ENCODE measurements at places on chromosomes 3 and 15.

GRCh38 chr3:156727519-156728205 lies 53.3 kb downstream of the TIPARP start:
- DNase-seq, result no peak

DNA sequence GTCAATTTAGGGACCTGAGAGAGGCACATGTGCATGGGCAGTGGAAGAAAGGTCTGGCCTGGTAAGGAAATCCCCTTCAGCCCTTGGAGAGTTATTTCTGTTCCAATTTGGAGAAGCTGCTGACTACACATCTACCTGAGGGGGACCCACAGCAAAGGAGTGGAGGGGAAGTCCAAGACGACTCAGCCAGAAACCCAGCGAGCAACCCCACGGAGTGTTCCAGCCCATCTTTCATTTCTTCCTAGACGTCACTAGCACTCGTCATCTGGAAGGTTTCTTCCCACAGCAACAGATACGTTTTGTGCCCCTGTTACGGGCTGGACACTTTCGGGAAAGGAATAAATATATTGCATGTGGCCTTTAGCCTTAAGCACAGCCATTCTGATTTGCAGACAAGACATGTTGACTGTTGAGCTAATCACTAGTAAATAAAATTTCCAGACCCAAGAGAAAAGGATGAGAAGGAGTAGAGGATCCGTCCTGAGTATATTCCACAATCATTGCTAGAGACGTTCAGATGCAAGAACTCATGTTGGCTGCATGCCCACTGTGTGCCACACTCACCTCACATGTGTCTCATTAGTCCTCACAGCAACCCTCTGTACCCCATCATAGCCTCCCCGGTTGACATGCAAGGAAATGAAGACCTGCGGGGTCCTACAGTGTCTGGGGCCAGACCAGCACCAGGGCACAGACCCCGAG lies 7.8 kb upstream of the FAM174B start:
- DNase-seq, result no peak

DNA sequence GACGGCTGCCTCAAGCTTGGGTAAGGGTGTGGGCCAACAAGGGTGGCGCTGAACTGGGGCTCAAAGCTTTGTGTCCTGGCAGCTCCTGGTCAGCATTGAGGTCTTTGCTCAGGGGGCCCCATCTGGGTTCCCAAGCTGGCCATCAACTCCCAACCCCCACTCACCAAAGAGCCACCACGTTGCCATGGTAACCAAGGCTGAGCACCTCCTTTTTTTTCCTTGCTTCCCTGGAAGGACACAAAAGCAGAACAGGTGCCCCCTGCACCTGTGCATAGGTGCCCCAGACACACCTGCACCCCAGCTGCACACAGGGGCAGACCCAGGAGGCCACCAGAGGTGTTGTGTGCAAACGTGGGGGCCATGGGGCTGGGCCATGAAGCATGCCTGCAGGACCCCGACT lies 16.5 kb downstream of the UROC1 start:
- DNase-seq, result no peak

GRCh38 chr3:13561376-13561775 lies 12.5 kb downstream of the FBLN2 start:
- no peak for DNase-seq

DNA sequence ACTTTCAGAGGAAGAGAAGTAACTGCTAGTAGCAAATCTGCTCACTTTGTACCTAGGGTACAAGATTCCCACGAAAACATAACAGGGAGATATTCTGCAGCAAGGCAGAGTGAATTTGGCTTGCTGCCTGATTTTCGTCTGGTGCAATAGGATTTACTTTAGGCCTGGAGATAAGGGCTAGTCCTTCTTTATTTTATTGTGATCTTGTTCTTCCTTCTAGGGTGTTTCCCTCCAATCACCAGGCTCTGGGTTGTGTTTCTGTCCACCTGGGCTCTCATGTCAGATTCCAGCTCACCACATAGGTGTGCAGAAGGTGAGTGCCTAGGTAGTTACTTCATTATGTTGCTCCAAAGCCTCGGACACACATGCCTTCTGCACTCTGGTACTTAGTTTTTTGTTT lies 211.8 kb upstream of the RGMA start:
- DNase-seq, result no peak

DNA sequence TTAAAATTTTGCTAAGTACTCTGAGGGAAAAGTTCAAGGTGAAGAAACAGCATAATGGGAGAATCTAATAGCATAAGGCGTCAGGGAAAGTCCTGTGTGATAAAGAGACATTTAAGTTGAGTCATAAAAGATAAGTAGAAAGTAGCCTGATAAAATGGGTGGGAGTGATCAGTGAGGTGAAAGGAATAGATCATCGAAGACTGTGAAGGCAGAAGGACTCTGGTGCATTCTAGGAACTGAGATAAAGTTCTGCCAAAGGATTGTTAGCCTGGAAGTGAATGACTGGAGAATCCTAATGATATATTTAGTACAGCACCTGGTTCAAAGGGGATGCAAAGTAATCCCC lies 149.9 kb downstream of the CFAP20DC start:
- no peak for DNase-seq

DNA sequence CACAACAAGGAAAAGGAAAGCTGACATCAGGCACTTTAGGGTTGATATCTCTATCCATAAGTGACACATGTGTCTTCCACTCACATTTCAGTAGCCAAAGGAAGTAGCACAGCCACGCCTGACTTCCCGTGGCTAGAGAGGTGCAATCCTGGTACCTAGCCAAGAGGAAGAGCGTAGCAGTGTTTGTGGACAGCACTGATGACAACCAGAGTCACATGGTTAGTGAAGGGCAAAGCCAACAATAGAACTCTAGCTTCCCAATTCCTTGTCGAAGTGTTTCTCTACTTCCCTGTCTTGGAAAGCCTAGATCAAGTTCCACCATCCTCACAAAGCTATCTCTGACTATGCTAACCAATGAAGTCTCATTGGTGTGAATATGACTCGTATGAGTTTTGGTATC lies 189.2 kb downstream of the RSL24D1 start:
- no peak for DNase-seq

- no peak for DNase-seq
These were observed 566.7 kb upstream of the ZNF717 start for GRCh38 chr3:76352051-76352450.

DNA sequence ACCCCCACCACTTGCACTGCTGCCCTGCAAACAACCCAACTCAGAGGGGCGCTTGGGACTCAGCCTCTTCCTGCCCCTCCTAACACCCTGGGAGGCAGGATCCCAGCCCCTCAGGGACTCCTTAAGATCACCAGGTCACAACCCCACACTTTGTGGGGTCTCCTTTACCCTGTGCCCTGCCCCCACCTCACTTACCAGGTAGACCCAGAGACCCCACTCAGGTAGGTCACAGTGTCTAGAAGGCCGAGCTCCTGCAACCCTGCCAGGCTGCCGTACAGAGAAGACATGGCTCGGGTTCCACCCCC lies 9.1 kb downstream of the PLA2G4F start:
- DNase-seq, result no peak

GRCh38 chr3:8357859-8358258 lies 143.8 kb upstream of the LMCD1 start:
- DNase-seq, result no peak

DNA sequence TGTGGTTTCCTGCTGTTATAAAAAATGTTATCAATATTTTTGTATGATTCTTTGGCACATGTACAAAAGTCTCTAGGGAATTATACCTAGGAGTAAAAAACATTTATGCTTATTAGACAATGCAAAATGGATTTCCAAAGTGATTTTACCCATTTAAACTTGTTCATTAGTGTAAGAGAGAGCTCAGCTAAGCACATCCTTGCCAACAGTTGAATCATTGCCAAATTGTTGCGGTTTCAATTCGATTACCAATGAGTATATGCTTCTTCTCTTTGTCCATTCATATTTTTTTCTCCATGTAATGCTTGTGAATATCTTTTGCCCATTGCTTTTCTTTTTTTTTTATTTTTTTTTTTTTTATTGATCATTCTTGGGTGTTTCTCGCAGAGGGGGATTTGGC lies 17.2 kb downstream of the CASR start:
- DNase-seq, result no peak

DNA sequence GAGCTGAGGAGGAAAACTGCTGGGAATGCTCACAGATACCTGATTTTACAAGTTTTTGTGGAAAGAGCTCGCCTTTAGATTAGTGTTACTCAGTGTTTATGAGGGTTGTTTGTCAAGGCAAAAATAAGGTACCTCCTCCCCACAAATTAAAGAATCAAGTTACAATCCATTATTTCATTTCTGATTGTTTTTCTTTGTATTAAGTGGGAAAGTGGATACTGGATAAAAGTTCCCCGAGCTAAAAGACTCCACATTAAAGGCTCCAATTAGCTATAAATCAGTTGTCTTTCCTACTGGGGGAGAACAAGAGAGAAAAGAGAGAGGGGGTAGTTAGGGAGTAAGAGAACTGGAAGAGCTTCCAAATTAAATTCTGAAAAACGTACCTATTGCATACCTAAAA lies 1.9 kb downstream of the ALDH1A2 start:
- DNase-seq, result no peak

DNA sequence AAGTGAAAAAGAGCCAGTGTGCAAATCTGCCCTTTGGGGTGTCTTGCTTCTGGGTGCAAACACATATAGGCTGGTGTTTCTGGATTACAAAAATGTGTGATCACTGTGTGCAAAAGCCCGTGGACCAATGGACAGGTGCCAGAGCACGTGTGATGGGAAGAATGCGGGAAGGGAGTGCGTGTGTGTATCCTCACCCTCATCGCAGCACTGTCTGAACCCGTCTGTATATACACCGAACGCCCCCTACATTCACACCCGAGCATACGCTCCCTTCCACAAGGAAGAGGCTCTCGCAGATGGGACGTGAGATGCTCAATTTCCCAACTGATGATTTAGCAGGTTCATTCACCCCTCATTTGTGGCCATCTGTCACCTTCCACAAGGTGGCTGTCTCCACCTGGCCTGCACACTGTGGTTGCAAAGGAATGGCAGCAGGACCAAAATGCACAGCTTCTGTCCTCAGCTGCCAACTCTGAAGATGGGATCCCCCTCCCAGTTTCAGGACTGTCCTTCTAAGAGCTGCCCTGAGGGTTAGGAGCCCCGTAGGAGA lies 19.4 kb upstream of the SLC6A1 start:
- peak; percentile 89 for DNase-seq

GRCh38 chr3:128875556-128876120 lies 3.8 kb upstream of the ACAD9 start:
- peak; percentile 59 for DNase-seq

DNA sequence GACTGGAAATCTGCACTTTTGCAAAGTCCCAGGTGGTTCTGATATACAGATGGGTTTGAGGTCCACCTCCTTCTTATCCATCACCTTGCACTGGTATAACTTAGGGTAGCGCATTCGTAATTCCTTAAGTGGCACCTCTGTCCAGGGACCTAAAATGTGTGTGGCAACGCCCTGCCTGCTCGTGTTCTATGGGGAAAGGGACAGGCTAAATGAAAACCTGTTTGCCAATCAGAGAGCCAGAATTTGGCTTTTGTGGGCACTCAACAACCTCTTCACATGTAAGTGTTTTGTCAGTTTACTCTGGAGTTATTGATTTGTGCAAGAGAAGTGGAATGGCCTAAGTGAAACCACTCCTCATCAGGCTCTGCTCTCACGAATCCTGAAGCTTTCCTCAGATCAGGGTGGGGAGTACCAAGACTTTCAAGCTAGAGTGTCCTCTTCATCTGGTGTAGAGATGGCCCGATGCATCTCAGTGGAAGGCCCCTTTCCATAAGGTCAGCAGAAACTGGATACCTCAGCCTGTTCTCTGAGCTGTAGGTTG lies 138.3 kb downstream of the ALDH1A2 start:
- DNase-seq, result no peak

DNA sequence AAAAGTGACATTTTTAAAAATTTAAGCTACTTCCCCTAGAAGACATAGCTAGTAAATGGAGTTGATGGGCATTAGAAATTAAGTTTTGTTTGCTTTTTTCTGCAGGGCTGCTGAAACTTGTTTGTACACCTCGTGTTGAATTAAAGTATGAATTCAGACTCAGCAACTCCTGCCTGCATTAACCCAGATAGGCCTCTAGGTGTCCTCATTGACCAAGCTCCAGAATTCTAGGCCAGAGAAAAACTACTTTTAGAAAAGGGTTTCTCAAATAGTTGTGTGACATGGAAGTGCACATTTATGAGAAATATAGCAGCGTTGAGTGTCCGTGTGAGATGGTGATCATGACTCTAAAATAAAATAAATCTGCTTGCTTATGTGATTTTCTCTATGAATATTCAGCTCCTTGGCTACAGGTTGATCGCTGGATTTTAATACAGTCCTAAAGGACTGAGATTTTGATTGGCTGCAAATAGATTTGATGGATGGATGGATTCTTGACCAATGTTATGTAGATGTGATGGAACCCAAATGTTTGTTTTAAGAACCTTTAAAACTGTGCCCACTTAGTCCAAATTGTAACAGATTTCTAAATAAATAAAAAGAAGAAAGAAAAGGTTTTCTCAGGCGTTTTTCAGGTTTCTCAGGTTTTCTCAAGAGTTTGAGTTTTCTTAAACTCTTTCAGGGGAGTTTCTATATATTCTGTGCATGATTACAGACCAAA lies 39.4 kb upstream of the LMOD3 start:
- peak; percentile 55 for DNase-seq

DNA sequence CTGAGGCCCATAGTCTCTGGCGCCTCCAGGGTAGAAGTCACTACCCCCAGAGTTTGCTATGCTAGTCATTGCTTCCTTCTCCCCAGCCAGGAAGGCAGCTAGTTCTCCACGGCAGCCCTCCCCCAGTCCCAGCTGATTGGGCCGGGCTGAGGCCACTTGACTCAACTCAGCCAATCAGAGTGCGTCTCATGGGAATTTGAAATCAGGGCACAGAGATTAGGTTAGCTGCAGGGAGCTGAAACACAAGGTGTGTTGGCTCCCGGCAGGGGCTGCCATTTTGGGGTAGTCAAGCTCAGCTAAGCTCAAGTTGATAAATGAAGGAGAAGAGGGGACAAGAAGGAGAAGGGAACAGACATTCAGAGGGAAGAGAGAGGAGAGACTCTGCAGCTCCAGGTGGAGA lies 32.8 kb downstream of the LINGO1 start:
- DNase-seq, result peak; percentile 70

- DNase-seq, result no peak
These were observed 10.3 kb downstream of the FAM227B start for GRCh38 chr15:49610157-49610918.

Measured in G401 (cell line).